ENCODE measurements at places on chromosomes 4 and X. TPM values are rescaled to one million over a fixed set of nuclear protein-coding genes. Genes with fewer than 3 reads are reported as not detected.

DNA sequence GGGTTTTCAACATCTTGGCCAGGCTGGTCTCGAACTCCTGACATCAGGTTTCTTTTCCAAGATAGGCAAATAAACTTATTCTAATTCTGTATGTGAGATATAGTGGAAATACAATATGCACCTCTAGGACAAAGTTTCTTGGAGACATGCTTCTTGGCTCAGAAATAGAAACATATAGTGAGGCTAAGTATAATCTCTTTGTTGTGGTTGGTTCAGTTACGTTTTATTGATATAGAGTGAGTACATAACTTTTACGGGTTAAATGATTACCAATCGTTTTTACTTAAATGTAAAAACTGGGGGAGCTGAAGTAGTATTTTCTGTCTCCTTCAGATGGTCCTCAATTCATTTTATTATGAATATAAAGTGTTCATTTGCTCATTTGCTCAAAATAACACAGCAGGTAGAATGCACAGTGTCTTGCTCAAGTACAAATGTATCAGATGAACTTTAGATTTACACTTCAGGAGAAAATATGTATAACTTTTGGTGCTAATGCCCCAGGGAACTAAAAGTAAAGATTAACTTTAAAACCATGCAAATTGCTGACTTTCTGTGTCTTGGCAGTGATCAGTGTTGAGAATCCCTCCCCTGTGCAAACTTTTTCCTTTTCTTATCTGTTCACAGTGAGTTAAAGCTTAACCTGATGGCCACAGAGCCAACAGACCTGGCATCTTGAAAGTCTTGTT is 77.6 kb downstream of the AFF1 start:
- no peak for DNase-seq

GRCh38 chrX:72573158-72573511 is 492 bp upstream of the HDAC8 start:
- DNase-seq, result no peak

DNA sequence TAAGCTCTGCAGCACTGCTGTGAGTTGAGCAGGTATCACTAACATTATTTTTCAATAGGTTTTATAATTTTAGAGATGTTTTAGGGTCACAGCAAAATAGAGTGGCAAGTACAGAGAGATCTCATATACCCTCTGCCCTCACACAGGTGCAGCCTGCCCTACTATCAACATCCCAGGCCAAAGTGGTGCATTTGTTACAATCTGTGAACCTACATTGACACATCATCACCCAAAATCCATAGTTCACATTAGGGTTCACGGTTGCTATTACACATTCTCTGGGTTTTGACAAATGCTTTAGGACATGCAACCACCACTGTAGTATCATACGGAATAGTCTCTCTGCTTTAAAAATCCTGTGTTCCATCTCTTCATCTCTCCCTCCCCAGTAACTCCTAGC is 173.1 kb downstream of the DHX15 start:
- DNase-seq, result no peak

DNA sequence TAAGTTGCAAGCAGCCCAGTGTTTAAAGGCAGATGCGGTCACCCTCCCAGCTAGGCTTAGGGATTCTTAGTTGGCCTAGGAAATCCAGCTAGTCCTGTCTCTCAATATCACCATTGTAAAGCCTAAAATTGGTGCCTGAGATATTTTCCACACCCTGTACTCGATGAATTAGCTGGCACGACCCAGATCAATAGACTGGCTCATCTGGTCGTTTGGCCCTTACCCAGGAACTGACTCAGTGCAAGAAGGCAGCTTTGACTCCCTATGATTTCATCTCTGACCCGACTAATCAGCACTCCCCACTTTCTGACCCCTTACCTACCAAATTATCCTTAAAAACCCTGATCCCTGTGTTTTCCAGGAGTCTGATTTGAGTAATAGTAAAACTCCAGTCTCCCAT is 384.9 kb upstream of the SLC7A11 start:
- DNase-seq, result no peak

DNA sequence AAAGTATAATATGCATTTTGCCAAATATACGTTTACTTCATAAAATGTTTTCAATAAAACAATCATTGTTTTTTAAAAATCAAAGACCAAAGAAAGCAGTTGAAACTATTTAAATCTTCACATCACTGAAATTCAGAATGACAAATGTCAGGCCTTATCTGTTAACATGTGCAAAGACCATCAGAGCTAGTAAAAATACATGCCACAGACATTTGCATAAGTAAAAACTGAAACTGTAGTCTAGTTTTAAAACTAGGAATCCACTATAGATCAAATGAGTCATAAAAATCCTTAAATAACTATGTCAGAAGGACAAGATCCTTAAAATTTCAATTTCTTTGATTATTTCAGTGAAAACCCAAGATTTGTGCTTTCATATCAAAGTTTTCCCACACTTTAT is 24.8 kb downstream of the KLHL15 start:
- no peak for DNase-seq

DNA sequence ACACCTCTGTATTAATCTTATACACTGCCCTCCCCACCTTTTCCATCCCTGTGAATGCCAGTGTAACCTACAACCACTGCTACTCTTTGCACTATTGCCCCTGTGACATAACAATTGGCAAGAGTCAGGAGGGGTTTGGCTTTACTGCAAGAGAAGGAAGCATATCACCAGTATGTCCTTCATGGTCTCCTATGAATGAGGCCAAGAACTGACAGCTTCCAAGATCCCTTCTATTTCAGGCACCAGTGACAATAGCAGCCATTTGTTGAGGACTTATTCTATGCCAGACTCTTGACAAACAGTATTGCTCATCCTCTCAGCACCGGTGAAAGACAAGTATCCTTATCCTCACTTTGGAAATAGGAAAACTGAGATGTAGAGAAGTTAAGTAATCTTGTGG is 363.9 kb downstream of the MID1IP1 start:
- DNase-seq, result no peak

DNA sequence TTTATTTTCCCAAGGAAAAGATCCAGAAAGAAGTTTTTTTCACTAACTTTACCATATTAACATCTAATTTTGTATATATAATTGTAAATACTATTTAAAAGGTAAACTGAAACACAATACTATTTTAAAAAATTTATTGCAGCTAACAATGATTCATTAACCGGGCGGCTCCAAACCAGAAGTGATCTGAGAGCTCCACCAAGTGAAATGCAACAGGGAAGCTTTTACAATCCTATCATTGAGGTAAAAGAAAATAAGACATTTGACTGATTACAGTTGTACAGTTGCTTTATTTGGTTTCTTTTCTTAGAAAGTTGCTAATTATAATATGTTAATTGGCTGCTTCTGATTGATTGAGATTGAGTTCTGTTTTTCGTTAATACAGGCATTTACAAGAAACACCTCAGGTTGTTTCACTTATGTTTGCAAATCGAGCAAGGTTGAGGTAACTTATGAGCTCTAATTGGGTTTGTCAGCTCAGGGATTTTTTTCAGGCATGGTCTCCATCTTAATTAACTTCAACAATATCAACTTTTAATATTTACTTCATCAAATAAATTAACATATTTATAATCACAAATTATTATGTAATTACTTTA is 220.2 kb upstream of the UGT8 start:
- peak; percentile 9 for DNase-seq

GRCh38 chr4:8267077-8267476 is 2.5 kb upstream of the HTRA3 start:
- peak; percentile 46 for DNase-seq

DNA sequence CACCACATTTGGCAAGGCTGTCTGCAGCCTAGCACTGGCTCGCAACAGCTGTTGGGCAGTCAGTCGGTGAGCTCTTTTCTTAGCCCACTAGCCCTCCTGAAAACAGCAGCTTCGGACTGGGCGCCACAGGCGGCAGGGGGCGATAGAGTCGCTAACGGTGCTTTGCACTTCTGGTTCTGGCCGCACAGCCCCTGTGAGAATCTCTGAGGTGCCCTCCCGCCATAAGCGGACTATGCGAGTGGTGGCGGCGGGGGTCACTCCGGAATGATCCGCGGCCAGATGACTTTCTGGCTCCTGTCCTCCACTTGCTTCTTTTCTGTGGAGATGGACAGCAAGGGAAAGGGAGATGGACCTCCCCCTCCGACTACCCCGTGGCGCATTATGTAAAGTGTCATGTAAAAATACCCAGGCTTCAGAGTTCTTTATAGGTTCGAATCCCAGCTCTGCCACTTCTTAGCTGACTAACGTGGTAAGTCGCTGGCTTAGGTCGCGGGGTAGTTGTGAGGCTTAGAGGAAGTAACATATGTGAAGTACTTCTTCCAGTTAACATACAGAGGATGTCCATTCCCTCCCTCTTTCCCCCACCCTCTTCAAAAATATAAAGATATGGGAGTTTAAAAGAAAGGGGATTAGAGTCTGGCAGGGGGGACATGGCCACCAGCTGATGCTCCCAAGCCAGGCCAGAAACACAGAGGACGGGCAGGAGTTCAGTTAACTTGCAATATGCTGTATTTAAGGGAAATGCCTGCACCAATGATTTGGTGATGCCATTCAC is 11.0 kb downstream of the ARHGAP36 start:
- DNase-seq, result peak; percentile 19

The RHOXF2 gene
- polyA plus RNA-seq, result 0.20 TPM

DNA sequence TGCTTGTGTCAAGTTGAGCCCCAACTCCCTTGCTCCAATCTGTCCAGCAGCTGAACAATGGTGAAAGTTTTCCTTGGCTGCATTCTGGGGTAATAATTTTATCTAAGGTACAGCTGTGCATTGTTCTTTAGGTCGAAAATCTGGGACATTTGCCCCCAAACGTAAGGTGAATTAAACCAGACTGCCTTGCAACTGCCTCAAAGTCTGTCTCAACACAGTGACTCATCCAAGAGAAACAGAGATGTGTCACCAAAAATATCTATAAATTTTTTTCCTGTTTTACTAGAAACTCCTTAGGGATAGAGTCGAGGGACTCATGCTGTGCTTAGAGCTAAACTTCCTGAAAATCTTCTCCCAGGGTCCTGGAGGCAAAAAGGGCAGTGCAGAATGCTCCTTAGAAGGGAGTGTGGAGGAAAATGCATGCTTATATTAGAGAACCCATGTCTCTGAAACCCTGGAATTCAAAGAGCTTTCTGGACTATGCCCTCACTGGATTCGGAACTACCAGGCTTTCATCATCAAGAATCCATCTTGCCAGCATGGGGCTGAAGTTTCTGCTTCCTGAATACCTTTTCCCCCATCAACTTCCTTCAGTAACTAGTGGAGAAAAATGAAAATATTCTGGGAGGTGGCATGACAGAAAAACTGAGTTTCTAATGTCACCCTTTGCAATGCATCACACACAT is 115.7 kb downstream of the PALLD start:
- DNase-seq, result no peak

GRCh38 chr4:145186729-145187128 is 6.3 kb upstream of the OTUD4 start:
- no peak for DNase-seq

The MAGEA10 gene
- not detected for polyA plus RNA-seq

GRCh38 chr4:154616731-154617130 is 4.3 kb upstream of the FGG start:
- no peak for DNase-seq

- DNase-seq, result no peak
Measured at GRCh38 chrX:13536551-13536950, 32.9 kb upstream of the EGFL6 start.

DNA sequence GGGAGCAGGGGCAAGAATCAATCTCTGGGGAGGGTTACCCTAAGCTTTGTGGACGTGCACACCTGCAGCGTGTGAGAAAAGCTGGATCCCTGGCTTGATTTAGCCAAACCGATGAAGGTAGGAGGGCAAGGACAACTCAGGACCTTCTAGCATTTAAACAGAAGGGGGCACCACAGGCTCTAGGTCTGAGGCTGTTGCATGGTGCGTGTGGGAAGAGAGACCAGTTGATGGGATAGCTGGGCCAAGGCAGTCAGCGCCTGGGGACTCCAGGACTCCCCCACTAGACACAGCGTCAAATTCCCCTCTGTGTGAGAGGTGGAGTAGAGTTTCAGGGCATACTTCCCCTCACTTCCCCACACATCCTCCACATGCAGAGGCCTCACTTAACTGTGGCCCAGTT is 4.3 kb downstream of the GABRQ start:
- DNase-seq, result no peak

The DUSP21 gene
- not detected for polyA plus RNA-seq

GRCh38 chr4:120078216-120078615 is 11.6 kb upstream of the MAD2L1 start:
- DNase-seq, result no peak

The CFAP99 gene
- polyA plus RNA-seq, result 1.9 TPM

The PRR32 gene
- polyA plus RNA-seq, result 0.35 TPM

GRCh38 chr4:74159143-74159709 is 1.3 kb downstream of the MTHFD2L start:
- no peak for DNase-seq

The OGT gene
- polyA plus RNA-seq, result 174 TPM

GRCh38 chr4:3019145-3019846 is 55.0 kb downstream of the HTT-AS start:
- DNase-seq, result no peak

- DNase-seq, result no peak
Measured at GRCh38 chr4:2793586-2794485, 951 bp downstream of the SH3BP2 start.

- no peak for DNase-seq
Measured at GRCh38 chr4:10180927-10181744, 64.5 kb upstream of the WDR1 start.

The GYPE gene
- polyA plus RNA-seq, result 14.2 TPM

The HS3ST1 gene
- polyA plus RNA-seq, result 2.7 TPM

- no peak for DNase-seq
Measured at GRCh38 chrX:110321670-110322069, 3.8 kb upstream of the AMMECR1 start.

DNA sequence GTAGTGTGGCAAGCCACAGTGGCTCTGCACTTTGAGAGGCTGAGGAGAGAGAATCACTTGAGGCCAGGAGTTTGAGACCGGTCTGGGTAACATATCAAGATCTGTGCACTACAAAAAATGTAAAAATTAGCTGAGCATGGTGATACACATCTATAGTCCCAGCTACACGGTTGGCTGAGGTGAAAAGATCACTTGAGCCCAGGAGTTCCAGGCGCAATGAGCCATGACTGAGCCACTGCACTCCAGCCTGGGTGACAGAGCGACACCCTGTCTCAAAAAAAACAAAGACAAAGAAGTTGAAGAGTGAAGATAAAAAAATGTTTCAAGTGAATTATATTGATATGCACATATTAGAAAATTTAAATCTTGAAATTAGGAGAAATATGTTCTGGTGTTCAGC is 46.3 kb downstream of the SULT1B1 start:
- no peak for DNase-seq

The ZXDA gene
- polyA plus RNA-seq, result 3.8 TPM

The SPANXA1 gene
- not detected for polyA plus RNA-seq

- peak; percentile 2 for DNase-seq
Measured at GRCh38 chrX:87299563-87300160, 217.9 kb upstream of the KLHL4 start.

DNA sequence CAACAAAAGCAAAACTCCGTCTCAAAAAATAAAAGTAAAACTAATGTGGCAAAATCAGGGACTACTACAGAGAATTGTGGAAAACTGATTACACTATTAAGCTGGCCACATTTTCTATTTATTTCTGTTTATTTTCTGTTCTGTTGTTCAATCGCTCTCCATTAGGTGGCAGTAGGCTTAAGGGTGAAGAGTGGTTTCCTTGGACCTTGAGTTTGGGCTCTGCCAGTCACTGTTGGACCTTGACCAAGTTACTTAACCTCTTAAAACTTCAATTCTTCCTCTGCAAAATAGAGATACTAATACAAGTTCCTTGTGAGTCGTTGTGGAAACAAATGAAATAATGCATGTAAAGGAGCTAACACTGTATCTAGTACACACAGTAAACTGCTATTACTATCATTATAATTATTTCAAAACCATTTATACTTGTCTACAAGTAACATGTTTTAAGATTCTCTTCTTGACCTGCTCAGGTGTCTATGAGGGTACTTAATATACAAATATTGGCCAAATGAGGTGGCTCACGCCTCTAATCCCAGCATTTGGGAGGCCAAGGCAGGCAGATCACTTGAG is 15.2 kb downstream of the HSD17B11 start:
- DNase-seq, result peak; percentile 66

The SYP gene
- 3.5 TPM for polyA plus RNA-seq
